ENCODE measurements at places on chromosomes 7 and 10.

DNA sequence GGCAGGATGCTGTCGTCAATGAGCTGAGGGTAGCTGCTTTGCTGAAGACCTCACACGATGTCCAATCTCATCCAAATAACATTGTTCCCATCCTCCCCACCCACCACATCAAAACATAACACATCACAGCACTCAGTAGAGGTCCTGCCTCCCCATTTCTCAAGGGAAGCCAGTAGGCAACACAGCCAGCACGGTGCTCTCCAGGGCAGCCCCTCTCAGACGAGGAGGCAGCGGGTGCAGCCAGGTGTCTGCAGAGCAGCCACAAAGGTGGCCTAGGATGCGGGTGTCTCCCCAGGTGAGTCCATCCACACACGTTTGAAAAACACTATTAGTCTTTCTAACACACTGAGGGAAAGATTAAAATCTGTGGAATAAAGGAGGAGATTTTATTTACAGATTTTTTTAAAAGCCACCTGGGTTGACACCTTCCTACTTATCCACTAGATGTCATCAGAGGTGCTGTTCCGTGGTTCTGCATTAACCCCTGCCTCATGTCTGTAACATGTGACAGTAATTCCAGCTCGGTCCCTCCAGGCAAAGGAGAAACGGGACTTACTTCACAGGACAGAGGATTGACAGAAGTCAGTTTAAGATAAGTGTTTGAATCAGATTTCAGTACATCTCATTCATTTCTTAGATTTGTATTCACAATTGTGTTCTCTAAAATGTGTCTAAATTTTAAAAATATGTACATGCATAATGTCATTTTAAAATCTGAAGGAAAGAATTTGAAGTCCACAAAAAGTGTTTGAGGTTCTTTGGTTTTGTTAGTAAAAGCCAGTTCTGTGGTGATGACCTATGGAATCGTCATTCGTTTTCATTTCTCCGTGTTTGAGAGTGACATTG is 68.0 kb downstream of the LANCL2 start:
- DNase-seq: no peak

- no peak for DNase-seq
These were observed 35.3 kb upstream of the CYTH3 start for GRCh38 chr7:6307762-6308161.

DNA sequence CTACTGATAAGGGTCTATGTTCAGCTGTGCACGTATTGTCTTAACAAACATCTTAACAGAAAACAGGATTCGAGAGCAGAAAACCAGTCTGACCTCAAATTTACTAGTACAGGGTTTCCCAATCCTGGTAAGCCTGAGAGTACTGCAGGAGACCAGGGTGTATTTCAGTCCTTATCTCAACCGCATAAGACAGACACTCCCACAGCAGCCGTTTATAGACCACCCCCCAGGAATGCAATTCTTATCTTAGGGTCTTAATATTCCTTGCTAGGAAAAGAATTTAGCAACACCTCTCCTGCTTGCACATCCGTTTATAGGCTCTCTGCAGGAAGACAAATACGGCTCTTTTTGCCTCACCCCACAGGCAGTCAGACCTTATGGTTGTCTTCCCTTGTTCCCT is 277.3 kb downstream of the SDK1 start:
- DNase-seq: no peak

DNA sequence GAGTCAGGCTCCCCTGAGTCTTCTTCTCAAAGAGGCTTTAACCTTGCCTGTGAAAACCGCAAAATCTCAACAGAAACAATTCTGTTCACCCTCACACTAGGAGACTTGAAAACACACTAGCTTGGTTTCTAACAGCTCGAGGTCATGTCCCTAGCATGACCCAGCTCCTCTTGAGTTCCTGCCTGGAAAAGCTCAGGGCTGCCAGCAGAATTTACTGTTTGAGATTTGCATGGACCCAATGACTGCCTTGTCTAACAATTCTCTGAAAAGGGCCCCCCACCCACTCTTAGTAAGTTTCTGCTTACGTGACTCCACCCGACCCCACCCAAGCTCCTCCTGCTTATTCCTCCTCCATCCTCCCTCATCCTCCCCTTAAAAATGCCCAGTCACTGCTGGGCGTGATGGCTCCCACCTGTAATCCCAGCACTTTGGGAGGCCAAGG is 85.1 kb upstream of the KMT2C start:
- DNase-seq: no peak
